Posterior cingulate gyrus (tissue), 11 donors: ENCODE measurements at places on chromosomes 13 and 19.

GRCh38 chr19:11848594-11849469 is at the start of gene ZNF439:
Gene ZNF439, plus strand, starts transcription at chr19:11848726. Its CDS starts 142 bp downstream, at chr19:11848868.
- DNase-seq: peak; percentile 98

- no peak for DNase-seq
Observed at GRCh38 chr13:21243045-21243897, 66.8 kb downstream of the MRPL57 start.

DNA sequence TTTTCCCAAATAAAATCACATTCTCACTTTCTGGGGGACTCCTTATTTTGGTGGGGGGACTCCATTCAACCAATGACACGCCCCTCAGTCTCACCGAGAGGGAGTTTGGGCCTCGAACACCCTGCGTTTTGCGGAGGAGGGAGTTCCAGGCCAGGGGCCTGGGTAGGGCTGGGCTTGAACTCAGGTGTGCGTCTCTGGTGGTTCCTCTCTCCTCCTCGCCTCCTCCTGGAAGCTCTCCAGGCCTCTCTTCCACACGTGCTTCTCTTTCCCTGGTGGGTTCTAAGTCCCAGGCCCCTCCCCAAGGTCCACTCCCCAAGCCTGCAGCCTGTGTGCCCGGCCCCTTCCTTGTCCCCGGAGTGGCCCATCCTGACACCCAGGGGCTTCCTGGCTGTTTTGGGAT is 14.7 kb downstream of the MEX3D start:
- DNase-seq: no peak

- DNase-seq: no peak
Observed at GRCh38 chr13:42760951-42761350, 20.4 kb upstream of the FAM216B start.

- no peak for DNase-seq
Observed at GRCh38 chr19:54660964-54661363, 1.8 kb upstream of the LILRB4 start.

GRCh38 chr19:45778010-45778661 is 4.2 kb downstream of the DMPK start:
- no peak for DNase-seq

DNA sequence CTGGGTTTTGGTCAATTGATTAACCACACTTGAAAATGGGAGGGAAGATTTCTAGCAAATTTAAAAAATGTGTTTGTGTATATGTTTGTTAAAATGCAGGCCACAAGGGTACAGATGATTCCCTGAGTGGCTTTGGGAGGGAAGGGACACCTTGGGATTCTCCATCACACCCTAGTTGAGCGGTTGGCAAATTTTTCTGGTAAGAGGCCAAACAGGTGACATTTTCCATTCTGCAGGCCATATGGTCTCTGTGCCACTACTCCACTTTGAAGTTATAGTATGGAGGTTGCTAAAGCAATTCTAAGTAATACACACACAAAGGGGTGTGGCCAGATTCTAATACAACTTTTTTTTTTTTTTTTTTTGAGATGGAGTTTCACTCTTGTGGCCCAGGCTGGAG is 12.9 kb upstream of the MED26 start:
- no peak for DNase-seq

DNA sequence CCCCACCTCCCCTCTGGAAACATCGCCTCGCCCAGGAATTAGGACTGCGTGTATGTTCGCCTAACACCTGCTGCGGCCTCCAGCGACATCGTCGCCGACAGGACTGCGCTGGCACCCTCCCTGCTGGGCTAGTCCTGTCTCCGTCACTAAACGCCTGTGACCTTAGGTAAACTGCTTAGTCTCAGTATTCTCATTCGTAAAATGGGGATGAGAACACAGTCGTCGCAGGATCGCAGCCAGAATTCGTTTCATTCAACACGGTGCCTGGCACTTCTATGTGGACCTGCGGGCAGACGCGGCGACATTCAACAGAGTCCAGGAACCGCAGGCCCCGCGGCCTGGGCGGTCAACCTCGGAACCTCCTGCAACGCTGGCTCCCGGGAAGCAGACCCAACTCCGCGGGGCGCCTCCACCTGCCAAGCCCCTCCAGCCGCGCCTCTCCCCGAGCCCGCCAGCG is 485 bp downstream of the CRYL1 start:
- DNase-seq: peak; percentile 36

DNA sequence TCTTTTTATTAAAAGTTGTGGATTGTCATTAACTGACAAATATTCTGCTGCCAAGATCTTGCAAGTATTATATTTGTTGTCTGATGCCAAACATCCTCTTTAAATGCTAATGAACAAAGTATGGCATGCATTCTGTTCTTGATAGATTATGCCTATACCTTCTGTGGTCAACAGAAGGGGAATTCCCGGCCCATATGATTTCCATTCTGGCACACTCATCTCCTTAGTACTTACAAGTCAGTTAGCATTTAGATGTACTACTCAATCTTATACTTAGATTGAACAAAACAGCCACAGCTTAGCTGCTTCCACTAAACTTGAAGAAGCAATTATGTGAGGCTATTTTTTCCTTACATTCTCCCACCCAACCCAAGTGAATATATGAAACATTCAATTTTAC is 246.1 kb upstream of the DACH1 start:
- DNase-seq: no peak

GRCh38 chr19:1082165-1082927 is 12.8 kb downstream of the POLR2E start:
- no peak for DNase-seq

GRCh38 chr19:16470911-16471811 is 609 bp downstream of the EPS15L1 start:
- no peak for DNase-seq

DNA sequence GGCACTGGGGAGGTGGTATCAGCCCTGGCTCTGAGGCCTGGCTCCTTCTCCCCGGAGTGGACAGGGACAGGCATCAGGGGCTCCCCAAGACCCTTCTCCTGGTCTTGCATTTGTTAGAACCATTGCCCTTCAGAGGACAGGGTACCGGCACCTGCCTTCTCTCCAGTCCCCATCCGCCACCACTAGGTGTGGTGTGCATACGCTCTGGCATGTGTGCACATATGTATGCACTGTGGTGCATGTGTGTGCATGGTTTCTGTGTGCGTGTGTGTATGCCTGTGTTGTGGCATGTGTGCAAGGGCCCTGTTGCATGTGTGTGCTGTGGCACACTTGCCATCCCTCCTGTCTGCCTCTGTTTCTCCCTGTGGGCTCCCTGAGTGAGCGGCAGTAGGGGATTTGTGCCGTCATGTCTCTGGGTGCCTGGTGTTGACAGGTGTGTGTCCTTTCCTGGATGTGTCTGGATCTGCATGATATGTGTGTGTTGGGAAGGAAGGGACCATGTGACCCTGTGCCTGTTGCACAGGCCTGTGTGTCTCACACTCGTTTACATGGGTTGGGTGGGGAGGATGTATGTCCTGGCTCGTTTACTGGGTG is 9.3 kb downstream of the KCTD15 start:
- DNase-seq: no peak

DNA sequence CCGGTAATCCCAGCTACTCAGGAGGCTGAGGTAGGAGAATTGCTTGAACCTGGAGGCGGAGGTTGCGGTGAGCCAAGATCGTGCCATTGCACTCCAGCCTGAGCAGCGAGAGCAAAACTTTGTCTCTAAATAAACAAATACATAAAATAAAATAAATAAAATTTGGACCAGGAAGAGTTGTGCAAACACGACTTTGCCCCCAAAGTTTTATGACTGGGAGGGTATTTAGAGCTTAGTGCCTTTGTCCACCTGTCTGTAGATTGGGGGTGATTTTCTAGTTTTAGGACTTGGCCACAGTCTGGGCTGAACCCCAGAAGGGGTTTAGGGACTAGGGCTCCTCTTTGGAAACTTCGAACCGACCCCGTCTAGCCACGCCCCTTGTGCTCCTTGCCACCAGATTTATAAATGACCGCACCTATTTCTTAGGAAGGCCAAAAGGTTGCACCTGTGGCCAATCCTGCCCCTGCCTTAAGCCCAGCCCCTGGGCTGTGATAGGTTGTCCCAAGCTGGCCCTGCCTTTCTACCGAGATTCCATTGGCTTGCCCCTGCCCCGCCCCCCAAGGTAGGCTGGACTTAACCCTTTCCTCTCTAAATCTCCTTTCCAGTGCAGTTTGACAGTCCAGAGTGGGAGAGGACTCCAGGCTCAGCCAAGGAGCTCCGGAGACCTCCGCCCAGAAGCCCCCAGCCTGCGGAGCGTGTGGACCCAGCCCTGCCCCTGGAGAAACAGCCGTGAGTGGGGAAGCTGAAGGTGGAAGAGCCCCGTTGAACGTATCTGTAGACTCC is 5.3 kb downstream of the SHD start:
- DNase-seq: no peak

GRCh38 chr13:35814605-35815011 is 316.6 kb downstream of the DCLK1 start:
- no peak for DNase-seq
